ENCODE measurements at places on chromosomes 11 and 22. TPM values are rescaled to one million over a fixed set of nuclear protein-coding genes. Genes with fewer than 3 reads are reported as not detected.

Gene SOX10
- total RNA-seq: not detected

Gene CRYBA4
- total RNA-seq: not detected

Gene SYT13
- 0.13 TPM for total RNA-seq

DNA sequence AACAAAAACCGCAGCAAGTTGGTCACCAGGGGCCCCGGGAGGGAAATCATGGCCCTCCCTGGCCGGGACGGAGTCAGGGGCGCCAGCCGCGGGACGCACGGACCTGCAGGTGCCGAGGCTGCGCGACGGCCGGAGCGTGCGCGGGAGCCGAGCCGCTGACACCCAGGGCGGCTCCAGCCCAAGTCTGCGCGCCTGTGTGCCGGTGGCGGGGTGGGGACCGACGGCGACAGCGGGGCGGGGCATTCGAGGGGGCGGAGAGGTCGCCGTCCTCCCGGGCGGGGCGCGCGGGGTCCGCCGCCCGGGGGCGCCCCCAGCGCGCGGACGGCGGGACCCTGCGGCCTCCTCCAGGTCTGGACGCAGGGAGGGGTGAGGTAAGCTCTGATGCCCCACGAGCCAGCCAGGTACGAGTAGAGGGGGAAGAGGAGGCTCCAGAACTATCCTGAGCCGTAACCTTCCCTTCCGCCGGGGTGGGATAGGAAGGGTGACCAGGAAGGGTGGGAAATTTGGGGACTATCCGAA is at the start of gene ESAM:
Gene ESAM (minus strand): TSS at position 186 of the 519 bp plus-strand sequence. CDS start 136 bp downstream, at position 50.
- no peak for DNase-seq

- DNase-seq: no peak
Observed at GRCh38 chr11:65868907-65869306, 3.7 kb downstream of the EFEMP2 start.

- DNase-seq: no peak
Observed at GRCh38 chr22:24736526-24737053, 37.9 kb downstream of the PIWIL3 start.

DNA sequence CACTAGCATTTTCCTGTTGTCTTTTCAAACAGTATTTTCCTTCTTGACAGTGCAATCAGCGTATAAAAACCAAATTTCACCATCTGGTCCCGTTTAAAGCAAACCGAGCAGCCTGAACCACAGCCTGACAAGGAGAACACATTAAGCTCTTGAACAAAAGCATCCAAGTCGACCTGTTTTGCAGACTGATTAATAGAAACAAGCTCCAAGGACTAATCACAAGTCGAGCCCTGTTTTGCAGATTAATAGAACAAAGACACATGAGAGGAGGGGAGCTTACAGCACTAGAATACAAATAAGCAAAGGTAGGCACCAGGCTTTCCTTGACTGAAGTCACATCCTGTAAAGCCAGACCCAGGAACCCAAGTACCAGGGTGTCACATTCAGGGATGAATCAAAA is 104.8 kb downstream of the MPPED2 start:
- no peak for DNase-seq

GRCh38 chr11:64803846-64804345 is 882 bp upstream of the MAP4K2 start:
- DNase-seq: no peak

DNA sequence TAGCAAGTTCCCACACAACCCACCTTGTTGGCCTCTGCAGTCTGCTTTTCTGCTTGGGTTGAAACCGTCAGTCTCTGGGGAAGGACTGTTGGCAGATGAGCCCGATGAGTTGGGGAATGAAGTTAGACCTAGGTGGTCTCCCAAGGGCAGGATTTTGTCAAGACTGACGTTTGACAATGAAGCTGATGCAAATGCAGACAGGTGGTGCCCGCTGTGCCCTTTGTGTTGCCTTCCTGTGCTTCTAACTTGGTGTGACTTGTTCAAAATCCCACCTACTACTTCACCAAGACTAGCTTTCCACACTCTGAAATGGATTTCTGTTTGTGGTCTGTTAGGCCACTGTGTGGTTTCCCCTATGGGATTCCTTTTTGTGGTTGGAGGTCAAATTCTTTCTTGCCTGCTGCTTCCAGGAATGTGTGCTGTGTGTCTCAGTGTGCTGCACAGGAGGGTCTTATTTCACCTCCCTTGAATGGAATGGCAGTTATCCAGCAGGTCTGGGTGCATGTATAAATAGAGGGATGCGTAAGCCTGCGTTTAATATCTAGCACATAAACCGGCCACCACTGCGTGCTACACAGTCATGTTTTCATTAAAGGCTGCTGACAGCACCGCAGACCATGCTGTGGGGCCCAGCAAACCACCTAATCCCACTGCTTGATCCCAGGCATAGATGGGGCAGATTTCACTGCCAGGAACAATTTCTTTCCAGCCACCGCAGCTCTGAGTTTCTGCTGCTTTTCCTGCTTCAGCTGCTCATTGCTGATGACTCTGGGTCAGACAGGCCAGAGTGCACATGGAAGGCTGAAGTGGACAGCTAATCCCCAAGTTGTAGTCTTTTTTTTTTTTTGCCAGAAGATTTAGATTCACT is 44.8 kb downstream of the ADAMTS8 start:
- DNase-seq: no peak

DNA sequence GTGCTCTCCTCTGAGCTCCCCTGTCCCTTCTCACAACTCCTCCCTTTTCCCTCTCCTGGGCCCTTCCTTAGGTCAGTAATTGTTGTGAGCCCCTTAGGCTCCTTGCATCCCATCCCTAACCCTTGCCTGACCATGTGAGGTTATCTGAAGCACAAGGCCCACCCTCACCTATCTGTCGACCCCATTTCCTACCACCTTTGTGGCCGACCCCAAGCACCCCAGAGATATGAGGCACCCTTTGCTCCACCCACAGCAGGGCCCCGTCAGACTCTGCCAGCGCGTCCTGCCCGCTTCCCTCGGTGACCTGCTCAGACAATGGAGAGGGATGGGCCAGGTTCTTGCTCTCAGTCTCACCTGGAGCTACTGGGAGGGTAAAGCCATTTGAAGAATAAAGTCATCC is 1.3 kb downstream of the GNG3 start:
- DNase-seq: no peak

DNA sequence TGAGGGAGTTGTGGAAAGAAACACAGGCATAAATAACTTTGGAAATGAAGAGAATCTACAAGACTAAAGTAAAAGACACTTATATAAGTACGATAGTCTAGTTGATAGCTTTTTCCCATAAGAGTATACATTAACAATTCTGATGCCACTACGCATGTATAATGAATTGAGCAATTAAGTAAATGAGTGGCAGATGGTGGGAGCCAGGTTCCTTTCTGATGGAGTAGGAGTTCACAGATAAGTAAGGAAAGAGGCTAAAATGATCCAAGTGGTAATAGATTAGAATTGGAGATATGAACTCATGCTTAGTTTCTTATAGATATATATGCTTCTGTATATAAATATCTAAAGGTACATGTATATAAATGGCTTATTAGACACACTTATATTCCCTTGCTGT is 368.3 kb downstream of the FAM181B start:
- no peak for DNase-seq

- DNase-seq: no peak
Observed at GRCh38 chr22:19892925-19893324, 38.3 kb upstream of the GNB1L start.

Measured in Panc1 (cell line).